ENCODE measurements at places on chromosomes 2 and 18.

DNA sequence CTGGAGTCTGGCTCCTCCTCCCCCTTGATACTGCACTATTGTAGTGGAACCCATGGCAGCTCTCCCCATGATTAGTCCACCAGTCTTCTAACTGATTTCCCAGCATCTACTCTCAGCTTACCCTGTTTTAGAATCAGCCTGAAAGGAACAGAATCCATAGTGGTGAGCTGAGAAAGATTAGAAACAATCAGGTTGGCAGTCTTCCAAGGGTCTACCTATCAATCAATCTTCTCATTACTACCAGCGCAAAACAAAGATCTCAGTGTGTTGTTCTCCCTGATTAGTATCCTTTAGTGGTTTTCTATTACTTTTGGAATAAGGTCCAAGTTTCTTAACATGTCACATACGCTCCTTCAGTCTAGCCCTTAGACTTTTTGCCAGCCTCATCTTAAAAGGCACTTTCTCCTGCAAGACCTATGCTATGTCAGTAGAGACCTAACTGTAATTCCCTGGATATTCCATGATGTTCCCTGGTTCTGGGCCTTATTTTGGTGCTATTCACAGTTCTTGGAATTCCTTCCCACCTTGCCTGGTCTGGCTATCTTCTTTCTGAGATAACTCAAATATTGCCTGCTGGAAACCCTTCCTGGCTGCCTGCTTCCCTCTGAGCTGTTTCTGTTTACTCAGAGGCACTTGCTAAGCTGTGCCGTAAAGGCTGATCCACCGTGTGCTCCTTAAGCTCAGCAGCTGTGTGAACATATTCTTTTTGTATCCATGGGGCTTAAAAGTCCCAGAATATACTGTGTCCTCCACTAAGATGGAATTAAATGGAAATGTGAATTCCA, 32.6 kb downstream of the LAMA3 start:
- DNase-seq, result no peak

- DNase-seq, result no peak
Measured at GRCh38 chr2:73601780-73602179, 40.4 kb downstream of the NAT8 start.

GRCh38 chr2:223674998-223675609, 72.9 kb upstream of the SCG2 start:
- DNase-seq, result peak; percentile 17

GRCh38 chr2:15059870-15060512, 427.5 kb downstream of the LRATD1 start:
- no peak for DNase-seq

DNA sequence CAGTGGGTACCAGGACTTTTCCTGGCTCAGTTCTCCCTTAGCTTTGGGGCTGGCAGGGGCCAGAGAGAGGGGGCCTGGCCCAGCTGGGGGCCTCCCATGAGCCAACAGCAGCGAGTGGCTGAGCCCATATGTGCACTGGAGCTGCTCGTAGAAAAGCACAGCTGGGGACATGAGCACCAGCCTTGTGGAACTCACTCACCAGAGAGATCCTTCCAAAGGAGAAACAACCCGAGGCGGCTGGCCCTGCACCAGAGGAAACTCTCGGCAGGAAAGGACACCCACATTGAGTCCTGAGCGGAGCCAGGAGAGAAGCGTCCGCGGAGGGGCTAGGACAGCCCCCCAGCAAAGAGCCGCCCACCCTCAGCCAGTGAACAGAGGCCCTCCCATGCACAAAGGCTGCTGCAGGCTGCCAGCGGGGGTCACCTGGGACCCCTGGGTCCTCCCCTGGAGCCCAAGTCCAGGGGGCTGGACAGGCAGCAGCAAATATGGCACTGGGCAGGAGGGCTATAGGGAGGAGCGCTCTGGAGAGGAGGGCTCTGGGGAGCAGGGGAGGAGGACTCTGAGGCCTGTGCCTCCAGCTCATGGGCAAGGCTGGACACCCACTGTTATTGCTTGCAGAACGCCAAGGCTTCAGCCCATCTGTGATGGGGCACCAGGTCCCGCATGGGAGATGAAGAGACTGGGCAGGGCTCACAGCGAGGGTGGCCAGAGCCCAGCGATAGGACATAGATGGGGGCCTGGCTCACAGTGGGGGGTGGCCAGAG, 42.1 kb upstream of the SNED1 start:
- DNase-seq, result no peak

DNA sequence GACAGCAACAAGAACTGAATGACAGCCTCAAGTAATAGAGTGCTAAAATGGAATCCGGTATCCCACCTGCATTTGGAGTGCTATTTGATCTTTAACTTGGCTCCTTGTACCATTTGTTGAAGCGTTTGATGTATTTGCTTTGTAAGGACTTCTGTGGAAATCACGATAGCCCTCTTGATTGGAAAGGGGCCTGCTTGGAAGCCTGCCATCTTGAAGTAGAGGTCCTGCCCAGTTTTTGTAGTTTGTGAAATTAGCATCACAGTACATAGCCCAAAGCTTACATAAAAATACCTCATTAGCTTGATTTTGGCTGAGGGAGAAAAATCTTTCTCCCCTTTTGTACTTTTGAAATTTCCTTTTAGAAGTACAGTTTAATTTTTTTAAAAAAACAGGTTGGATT, 2.7 kb downstream of the CDCA7 start:
- DNase-seq, result no peak
